ENCODE measurements at places on chromosomes 16 and 17. TPM values are rescaled to one million over a fixed set of nuclear protein-coding genes. Genes with fewer than 3 reads are reported as not detected.

Gene CPHXL2
- total RNA-seq: not detected

Gene ANKRD13B
- 17.0 TPM for total RNA-seq

Gene MILR1
- total RNA-seq: 0.59 TPM

Gene G6PC1
- total RNA-seq: not detected

Gene CHP2
- total RNA-seq: not detected

Gene TNK1
- total RNA-seq: 1.5 TPM
